Lower leg skin (tissue), 4 donors: ENCODE measurements at places on chromosomes 11 and 22.

- DNase-seq, result no peak
Measured at GRCh38 chr11:36148701-36149100, 140.5 kb downstream of the COMMD9 start.

DNA sequence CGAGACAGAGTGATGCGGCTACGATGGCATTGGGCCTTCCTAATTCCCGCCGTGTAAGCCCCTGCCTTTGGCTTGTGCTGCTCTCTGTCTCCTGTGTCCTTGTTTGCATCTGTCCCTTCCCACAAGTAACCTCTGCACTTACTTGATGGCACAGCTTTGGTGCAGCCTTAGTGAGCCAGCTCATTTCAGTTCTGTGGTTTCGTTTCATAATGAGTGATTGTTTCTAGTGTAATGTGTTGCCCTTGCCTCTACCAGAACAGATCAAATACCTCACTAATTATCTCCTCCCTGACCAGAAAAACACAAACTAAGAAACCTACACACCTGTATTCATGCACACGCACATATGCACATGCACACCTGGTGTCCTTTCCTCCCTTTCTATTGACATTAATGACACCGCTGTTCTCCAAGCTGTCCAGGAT, 58.8 kb downstream of the GRK3 start:
- no peak for DNase-seq

- DNase-seq, result no peak
Measured at GRCh38 chr11:95359756-95360155, 128.8 kb upstream of the SESN3 start.

DNA sequence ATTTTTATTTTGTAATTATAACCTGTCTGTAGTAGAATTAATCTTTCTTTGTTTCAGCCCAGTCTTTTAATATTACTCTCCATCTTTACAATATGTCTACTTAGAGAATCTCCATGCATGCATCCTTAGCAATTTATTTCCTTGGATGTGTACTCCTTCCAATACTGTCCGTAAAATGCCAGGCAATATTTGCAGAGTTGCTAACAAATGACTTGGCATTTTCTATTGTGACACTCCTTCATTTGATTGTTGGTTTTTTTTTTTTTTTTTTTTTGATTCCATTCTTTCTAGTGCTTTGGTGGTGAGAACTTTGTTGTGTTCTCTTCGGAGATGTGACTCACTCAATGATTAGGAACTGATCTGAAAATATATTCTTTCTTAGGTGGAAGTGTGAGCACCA, 220.3 kb downstream of the CNTN5 start:
- no peak for DNase-seq
